WTC11 (cell line): ENCODE measurements at places on chromosomes 5 and 9.

GRCh38 chr5:165781738-165782137 lies 2276.3 kb downstream of the MAT2B start:
- no peak for DNase-seq

- DNase-seq, result peak; percentile 74
These were observed 172.1 kb downstream of the GABBR2 start for GRCh38 chr9:98536542-98537173.

- DNase-seq, result no peak
These were observed 25.2 kb downstream of the LNPEP start for GRCh38 chr5:96961053-96961452.

GRCh38 chr9:91664663-91665062 lies 241.0 kb upstream of the NFIL3 start:
- no peak for DNase-seq

DNA sequence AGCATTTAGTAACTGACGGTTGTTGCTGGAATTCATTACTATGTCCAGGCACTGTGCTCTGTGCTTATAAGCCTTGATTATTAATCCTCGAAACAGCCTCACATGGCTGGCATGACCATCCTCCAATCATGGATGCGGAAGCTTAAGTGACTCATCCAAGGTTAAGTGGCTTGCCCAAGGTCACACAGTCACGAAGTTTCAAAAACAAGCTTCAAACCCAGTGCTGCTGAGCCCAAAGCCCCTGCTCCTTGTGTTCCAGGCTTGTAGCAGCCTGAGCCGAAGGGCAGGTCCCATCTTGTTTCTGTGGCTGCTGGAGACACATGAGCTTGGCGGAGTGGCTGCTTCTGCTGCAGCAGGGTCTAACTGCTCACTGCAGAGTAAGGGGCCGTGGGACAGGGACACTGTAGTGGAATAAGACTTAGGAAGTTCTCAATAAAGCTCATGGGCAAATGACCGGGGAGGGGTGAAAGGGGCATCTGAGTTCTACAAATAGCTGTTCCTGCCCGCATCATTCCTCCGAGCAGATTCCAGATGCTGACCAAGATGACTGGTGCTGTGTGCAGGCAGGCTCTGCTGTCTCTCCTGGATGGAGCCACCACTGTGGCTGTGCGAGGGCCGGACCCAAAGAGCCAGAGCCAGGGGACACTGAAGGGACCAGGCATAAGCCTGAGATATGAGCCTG lies 32.4 kb downstream of the WHRN start:
- no peak for DNase-seq

DNA sequence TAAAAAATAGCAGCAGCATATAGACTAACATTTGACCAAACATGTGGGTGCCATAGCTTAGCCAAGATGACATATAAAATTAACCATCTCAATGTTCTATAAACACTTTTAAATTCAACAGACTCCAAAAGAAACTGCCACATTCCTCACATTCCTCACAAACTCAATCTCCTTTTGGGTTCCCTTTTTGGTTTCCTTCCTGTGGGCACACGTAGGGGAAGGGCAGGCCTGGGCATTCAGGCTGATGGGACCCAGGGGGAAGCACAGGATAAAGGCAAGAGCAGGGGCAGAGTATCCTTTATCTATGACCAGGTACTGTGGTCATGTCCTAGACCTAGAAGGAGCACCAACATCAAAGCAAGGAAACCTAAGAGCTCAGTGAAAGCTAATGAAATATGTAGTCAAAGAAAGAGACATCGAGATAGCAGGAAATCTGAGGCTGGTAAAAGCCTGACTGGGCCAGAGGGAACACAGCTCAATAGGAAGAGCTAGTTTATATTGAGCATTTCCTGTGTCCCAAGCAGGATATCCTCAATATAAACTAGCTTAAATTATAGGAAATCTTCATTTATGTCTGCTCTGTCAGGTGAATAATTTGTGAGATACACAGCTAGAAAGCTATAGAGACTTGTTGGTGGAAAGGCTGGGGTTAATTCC lies 13.6 kb upstream of the ERAP1 start:
- no peak for DNase-seq

DNA sequence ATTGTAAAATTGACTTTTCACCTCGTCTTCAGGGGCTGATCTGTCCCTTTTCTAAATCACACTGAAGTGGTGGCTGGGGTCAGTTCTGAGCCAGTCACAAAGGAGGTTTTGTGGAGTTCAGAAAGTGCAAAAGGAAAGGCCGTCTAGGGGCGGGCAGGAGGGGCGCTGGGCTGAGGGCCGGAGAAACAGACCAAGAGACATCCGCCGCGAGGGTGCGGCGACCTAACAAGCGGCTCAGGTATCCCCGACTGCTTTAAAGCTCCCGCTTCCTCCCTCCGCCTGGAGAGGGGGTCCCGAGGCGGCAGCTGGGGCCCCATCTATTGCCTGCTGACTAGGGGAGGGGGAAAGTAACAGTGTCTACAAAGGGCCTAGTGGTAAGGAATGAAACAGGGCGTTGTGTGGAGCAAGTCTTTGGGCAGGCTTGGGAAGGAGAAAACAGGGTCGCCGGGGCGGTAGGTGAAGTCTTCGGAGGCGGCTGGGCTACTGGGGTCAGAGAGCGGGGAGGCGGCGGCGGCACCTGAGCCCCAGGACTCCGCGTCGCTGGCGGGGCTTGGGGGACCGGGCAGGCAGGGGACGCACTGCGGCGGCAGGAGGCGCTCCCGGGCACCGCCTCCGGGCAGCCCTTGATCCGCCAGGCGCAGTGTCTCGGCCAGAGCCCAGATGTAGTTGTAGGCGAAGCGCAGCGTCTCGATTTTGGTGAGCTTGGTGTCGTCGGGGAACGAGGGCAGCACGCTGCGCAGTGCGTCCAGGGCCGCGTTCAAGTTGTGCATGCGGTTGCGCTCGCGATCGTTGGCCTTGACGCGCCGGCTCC lies 950 bp downstream of the NEUROG1 start:
- peak; percentile 69 for DNase-seq

- DNase-seq, result no peak
These were observed 16.9 kb downstream of the STK10 start for GRCh38 chr5:172171118-172171517.

GRCh38 chr9:95880021-95880690 lies 4.7 kb downstream of the ERCC6L2 start:
- DNase-seq, result no peak

GRCh38 chr5:154795235-154795596 lies 40.0 kb downstream of the LARP1 start:
- DNase-seq, result no peak

GRCh38 chr5:98911280-98912040 lies 17.3 kb downstream of the CHD1 start:
- DNase-seq, result no peak

DNA sequence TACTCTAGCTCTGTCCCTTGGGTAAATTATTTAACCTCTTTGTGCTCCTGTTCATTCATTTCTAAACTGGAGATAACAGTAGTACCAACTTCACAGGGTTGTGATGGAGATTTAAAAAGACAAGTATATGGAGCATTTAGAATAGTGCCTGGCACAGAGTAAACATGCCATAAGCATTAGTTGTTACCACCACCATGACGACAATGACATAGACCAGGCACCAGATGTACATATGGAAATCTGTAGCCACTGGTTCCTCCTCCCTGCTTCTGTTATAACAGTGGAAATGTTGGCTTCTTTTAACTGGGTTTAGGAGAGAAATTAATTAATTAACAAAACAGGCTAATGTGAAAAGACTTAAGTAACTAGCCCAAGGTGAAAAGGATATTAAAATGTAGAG lies 217.5 kb downstream of the DENND1A start:
- no peak for DNase-seq

GRCh38 chr5:135851186-135851914 lies 16.9 kb downstream of the SLC25A48 start:
- DNase-seq, result no peak

DNA sequence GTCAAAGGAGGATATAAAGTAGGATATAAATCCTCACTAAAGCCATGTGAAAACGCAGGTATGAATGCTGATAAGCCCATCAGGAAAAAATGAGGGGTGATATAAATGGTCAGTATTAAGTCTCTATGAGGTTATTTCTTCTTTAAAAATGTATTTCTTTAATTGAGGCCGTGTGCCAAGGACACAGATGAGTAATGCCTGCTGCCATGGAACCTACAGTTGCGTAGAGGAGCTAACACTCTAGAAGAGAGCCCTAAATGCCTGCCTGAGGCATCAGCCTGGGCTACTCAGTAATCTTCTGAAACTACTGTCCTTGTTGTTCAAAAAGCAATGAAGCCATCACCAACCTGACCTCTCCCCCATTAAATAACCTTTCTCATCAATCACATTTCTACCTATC lies 84.9 kb downstream of the KLHL3 start:
- DNase-seq, result no peak

DNA sequence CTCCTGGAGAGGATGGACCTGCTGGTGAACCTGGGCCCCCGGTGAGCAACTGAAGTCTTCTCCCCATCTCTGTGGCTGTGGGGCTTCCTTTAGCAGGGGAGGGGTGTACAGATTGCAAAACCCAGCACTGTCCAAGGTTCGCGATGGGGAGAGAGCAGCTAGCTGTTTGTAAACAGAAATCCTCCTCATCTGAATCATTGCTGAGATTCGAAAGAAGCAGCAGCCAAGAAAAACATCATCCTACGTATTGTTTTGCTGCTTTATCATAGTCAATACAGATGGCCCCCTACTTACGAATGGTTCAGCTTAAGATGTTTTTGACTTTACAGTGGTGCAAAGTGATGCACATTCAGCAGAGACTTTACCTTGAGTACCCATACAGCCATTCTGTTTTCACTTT lies 80.0 kb upstream of the TGFBR1 start:
- DNase-seq, result no peak

DNA sequence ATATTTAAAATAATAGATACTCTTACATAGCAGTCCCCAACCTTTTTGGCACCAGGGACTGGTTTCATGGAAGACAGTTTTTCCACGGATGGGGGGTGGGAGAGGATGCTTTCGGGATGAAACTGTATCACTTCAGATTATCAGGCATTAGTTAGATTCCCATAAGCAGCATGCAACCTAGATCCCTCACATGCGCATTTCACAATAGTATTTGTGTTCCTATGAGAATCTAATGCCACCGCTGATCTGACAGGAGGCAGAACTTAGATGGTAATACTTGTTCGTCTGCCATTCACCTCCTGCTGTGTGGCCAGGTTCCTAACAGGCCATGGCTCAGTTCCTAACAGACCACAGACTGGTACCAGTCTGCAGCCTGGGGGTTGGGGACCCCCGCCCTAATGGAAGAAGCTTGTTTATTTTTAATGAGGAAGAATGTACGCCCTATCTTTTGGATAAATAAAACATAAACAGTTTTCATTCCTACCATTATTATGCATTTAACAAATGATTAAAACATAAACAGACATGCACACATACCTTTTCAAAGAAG lies 187.7 kb downstream of the ZSWIM6 start:
- DNase-seq, result peak; percentile 14

- DNase-seq, result peak; percentile 3
These were observed 102.0 kb downstream of the PHF2 start for GRCh38 chr9:93678199-93679019.

- no peak for DNase-seq
These were observed 374.4 kb upstream of the SGCD start for GRCh38 chr5:155952486-155953089.

DNA sequence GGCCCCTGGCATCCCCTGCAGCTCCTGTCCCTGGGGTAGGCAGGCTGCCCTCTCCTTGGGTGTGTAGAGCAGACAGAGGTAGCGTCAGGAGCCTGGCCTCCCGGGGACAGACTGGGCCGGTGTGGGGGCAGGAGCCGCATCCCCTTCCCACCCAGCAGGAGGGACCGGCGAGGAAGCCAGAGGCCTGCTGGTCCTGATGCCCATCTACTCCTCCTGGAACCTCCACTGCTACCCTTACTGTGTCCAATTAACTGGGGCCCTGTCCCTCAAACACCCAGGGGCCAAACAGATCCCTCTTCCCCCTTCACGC lies 15.6 kb downstream of the RALGDS start:
- no peak for DNase-seq

- DNase-seq, result no peak
These were observed 480.9 kb downstream of the CDK5RAP2 start for GRCh38 chr9:120099065-120099464.

DNA sequence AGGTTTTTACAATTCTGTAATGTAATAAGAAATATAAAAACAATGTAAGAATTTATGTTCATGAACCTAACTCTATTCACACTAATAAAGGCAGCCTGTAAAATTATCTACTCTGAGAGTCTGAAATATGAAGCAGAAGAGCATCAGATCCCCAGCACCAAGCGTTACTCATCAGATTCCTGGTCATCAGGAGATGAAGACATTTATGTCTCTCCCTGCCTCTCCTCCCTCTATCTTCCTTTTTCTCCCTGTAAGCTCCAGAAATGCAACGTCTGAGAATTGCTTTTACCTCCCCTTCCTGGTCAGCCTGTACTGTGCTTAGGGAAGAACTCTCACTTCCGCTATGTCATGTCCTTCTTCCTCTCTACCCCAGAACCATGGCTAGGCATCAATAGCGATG lies 114.4 kb upstream of the SLIT3 start:
- DNase-seq, result no peak

DNA sequence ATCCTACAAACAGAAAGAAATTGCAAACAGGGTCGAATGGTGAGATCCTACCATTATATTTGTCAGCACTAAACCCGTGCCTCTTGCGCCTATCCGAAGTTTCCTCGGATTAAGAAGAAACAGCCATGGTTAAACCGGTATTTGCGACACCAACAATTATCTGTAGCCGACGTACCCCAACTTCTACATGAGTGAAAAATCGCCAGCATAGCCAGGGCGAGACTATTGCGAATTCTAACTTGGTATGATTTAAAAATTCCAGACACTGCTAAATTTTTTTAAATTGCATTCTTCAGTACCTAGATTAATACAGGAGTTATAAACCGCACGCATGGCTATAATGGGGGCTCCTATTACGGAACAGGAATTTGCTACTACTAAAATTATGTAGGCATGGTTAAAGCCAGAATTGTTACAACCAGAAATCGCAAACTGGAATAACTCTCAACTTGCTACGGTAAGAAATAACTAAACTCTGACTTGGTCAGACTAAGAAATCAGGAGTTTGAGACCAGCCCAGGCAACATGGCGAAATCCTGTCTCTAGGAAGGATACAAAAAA lies 25.3 kb upstream of the ANXA2R start:
- no peak for DNase-seq

GRCh38 chr5:156794687-156795086 lies 55.4 kb upstream of the PPP1R2B start:
- no peak for DNase-seq
